ENCODE measurements at places on chromosomes 5 and 9.

GRCh38 chr5:168651648-168652047 lies 72.5 kb upstream of the PANK3 start:
- no peak for DNase-seq

DNA sequence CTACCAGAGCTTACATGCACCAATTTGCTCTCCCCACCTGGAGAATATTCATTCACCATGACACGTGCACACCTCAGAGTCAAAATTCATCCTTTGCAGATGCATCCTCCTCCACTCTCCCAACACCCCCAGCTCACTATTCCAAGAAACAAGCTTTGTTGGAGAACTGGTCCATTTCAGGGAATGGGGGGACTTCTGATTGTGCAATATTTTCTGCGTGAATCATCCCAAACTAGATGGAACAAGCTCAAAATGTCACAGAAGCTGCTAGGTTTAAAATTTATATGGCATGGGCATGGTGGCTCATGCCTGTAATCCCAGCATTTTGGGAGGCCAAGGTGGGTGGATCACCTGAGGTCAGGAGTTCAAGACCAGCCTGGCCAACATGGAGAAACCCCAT lies 3.6 kb downstream of the GLDC start:
- DNase-seq: no peak

DNA sequence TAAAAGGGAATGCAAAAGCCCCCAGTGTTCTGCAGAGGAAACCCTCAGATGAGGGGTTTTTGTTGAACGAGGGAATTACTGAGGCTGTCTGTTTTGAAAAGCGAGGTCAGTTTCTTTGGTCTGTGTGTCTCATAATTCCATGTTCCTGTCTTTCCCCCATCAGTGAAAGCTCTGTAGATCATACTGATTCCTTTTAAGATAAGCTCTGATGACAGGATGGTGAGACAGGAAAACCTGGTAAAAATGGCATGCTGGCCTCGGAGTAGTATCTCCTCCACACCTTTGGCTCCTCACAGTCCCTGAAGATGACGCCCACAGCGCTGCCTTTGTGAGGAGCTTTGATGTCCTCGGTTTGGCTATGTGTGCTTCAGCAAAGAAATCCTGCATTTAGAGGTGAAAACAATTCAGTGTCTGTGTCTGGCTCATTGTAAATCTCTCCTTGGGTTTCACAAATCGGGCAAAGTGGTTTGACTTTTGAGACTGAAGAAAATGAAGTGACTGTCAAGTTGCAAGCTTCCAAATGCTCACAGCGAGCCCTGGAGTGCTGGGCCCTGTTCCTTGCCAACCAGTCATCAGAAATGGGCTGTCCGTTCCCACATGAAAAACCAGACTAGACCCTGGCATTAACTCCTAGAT lies 124.9 kb upstream of the ICE1 start:
- no peak for DNase-seq

GRCh38 chr5:142506046-142506445 lies 179.8 kb downstream of the FGF1 start:
- no peak for DNase-seq

- DNase-seq: no peak
Measured at GRCh38 chr9:22522206-22522740, 75.6 kb downstream of the DMRTA1 start.

- no peak for DNase-seq
Measured at GRCh38 chr9:82369251-82369945, 380.8 kb downstream of the SPATA31D1 start.

DNA sequence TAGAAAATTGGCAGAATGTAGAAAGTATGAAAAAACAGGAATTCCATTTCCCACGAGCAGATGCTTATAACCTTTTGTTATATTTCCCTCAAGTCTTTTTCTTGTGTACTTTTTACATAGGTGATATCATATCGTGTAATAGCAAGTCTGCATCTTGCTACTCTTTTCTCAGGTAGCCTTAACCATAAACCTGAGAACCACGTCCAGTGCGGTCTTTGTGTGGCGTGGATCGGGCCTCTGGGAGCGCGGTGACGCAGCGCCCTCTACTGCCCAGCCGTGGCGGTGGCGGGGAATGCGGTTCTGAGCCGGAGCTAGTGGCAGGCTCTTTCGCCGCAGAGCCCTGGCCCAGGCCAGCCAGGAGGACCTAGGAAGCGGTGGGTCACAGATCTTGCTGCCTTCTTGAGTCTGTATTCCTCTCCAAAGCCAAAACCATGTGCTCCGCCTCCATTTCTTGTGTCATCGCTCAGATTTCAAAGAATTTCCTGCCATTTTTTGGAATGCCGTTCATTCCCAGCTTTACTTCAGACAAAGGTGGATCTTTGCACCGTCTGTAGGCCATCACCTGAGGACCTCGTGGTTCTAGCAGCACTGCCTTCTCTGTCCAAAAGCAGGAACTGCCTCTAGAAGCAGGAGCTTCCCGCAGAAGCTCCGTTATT lies 71.9 kb downstream of the MVB12B start:
- DNase-seq: no peak

GRCh38 chr5:136382791-136383190 lies 17.4 kb upstream of the TRPC7 start:
- no peak for DNase-seq

GRCh38 chr9:72726947-72727346 lies 205.5 kb downstream of the TMC1 start:
- no peak for DNase-seq

DNA sequence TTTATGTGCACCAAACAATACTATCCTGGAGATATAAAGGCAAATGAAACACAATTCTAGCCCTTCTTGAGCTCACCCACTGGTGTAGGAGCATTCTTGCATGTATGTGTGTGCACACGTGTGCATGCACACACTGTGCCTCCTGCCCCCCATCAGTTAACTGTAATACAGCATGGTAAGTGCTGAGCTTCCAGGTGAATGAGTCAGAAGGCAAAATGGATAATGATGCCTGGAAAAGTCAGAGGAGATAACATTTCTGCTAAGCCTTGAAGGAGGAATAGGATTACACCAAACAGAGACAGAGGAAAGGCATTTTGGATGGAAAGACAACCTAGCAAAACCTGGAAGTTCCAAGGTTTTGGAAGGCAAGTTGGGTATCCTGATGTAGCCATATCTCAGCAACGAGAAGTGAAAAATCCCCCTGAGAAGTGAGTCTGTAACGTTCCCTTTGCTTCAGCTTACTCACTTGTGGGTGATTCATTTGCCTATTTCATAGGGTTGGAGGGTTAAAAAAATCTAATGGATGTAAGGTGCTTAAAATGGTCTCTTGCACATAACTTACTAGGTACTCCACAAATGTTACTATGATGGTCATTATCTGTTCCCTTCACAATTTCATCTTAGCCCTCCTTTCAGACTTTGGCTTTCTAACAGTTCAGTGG lies 101.4 kb upstream of the STC2 start:
- DNase-seq: no peak

GRCh38 chr5:149301744-149302380 lies 30.2 kb downstream of the AFAP1L1 start:
- DNase-seq: no peak

DNA sequence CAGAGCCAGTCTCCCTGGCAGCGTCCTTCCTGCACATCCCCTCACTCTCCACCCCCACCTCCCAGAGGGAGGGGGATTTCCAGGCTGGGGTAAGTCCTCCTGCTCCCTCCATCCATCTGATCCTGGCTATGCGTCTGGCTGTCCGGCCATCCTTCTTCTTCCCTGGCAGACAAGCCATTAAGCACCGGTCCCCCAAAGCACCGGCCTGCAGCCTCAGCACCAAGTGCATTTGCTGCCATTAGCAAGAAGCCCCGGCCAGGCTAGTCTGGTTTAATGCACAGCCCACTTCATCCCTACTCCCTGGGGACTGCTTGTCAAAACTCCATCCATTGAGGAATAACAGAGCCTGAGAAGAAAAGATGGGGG lies 208.7 kb upstream of the IER5L start:
- no peak for DNase-seq

- DNase-seq: no peak
Measured at GRCh38 chr5:150208187-150209098, 18.6 kb downstream of the SLC6A7 start.

GRCh38 chr5:62621280-62621679 lies 42.7 kb downstream of the LRRC70 start:
- DNase-seq: no peak

DNA sequence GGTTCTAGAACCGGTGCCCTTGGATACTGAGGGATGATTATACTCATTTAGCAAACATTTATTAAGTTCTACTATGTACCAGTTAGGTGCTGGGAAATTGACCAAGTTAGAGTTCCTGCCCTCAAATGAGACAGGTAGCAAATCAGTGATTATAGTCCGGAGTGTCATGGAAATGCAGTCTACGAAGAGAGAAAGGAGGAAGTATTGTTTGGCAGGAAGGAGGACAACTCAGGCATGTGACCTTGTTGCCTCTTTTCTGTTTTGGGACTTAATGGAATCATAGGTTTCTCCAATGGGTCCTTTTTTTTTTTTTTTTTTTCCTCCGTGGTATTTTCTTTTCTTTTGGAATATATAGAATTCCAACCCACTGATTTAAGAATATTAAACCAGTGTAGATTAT lies 28.0 kb downstream of the OSTF1 start:
- DNase-seq: no peak

DNA sequence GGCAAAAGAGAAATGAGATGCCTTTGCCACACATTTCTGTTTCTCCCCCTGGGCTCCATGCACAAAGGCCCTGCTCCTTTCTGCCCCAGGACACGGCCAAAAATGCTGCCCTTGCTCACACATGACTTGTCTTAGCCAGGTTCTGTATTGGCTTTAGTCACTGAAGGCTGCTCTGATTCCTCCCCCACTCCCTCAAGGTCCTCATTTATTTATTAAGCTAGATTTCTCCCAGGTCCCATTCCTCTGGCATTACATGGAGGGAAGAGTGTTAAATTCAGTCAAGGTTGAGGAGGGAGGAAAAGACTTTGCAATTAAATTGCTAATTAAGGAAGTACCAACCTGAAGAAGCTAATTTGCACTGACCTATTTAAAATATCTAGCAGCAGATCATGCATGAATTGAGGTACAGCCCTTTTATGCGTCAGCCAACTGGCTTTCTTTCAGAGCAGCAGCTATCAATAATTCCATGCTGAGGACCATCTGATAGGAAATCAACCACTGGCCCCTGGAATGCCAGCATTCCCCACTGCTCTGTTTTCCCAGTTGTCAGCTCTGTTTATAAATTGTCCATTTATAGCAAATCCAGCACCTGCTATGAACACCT lies 81.2 kb upstream of the MAP3K1 start:
- no peak for DNase-seq

- no peak for DNase-seq
Measured at GRCh38 chr5:154214371-154215106, 24.0 kb downstream of the GALNT10 start.

DNA sequence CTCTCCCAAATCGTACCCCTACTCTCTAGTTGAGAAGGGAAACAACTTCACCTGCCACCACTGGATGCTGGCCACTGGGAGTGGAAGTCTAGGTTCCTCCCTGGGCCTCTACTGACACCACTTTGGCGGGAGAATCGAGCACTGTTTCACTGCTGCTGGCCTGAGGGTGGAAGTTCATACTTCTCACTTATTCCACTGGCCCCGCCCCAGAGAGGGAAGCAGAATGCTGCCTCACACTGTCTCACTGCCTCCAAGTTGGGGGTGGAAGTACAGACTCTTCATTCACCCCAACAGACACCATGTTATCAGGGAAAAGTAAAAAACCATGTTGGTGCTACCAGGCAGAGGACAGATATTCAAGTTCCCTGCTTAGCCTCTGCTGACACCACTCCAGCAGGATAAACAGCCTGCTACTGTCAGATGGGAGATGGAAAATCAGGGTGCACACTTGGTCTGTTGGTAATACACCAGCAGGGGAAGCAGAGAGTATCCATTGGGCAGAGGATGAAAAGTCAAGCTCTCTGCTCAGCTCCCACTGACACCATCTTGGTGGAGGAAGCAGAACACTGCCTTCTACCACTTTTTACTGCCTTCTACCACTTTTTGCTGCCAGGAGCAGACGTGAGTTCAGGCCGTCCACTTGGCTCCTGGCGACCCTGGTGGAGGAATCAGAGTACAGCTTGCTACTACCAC lies 159.4 kb downstream of the SIL1 start:
- DNase-seq: no peak

- no peak for DNase-seq
Measured at GRCh38 chr5:80033513-80033912, 1.6 kb upstream of the THBS4 start.

- no peak for DNase-seq
Measured at GRCh38 chr5:149392718-149393117, 13.6 kb upstream of the IL17B start.

GRCh38 chr9:111986035-111986556 lies 89.5 kb downstream of the UGCG start:
- no peak for DNase-seq

DNA sequence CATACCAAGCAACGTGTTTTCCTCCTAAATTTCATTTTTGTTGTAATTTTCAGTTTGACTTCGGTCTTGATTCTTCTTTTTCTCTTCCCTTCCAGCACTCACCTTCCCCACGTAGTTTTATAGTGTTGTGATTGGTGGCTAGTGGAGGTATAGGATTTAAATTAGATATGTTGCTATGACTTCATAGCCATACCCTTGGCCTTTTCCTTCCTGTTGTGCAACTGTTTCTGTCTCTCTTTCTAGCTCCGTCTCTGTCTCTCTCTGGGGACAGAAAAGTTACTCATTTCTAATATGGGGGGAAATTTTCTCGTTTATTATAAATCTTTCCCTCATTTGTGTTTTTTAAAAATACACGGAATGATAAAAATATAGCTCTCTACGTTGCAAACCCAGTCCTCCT lies 20.6 kb upstream of the C5orf24 start:
- DNase-seq: no peak

GRCh38 chr5:68534131-68534940 lies 318.8 kb downstream of the PIK3R1 start:
- no peak for DNase-seq

GRCh38 chr9:129446828-129447550 lies 173.9 kb downstream of the C9orf50 start:
- DNase-seq: no peak

DNA sequence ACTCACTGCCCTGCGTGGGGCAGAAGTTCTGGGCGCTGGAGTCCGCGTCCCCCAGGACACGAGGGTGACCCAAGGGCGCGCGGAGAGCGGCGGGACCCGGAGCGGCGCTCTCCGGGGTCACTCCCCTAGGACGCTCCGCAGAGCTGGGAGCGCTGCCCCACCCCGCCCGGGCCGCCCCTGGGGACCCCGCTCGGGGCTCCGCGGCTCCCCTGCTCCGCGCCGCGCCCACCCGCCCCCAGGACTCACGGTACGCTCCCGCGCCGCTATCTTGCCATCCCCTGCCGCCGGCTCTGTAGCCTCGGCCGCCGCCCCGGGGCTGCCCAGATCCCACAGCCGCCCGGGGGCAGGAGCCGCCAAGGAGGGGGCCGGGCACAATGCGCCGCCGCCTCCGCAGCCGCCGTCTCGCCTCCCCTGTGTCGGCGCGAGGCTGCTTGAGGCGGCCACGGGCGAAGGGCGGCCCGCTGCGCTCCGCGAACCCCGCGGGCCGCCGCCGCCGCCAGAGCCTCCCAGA lies 303 bp downstream of the LIFR start:
- no peak for DNase-seq

DNA sequence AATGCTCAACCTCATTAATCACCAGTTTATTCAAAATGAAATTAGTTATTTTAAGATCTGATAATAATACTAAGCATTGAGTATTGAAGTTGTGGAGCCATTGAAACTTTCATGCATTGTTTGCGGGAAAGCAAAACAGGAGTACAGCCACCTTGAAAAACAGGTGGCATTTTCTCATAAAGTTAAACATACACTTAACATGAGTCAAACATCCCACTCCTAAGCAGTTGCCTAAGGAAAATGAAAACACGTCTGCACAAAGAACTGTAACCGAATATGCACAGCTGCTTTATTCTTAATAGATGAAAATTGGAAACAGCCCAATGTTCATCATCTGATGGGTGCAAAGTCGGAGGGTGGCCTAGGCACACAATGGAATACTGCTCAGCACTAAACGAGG lies 177.3 kb downstream of the IRX2 start:
- DNase-seq: no peak

Data from NCI-H1048 (cell line).